ENCODE measurements at places on chromosomes 12 and 14.

- no peak for DNase-seq
These were observed 8.8 kb downstream of the DENND5B start for GRCh38 chr12:31582155-31582554.

GRCh38 chr12:119807380-119807779 lies 69.7 kb downstream of the CIT start:
- DNase-seq, result no peak

GRCh38 chr14:55430024-55430690 lies 10.3 kb downstream of the TBPL2 start:
- DNase-seq, result no peak

- no peak for DNase-seq
These were observed 69.0 kb downstream of the DIO3 start for GRCh38 chr14:101630056-101630965.

GRCh38 chr14:68594737-68595380 lies 198.0 kb downstream of the ZFP36L1 start:
- DNase-seq, result no peak

DNA sequence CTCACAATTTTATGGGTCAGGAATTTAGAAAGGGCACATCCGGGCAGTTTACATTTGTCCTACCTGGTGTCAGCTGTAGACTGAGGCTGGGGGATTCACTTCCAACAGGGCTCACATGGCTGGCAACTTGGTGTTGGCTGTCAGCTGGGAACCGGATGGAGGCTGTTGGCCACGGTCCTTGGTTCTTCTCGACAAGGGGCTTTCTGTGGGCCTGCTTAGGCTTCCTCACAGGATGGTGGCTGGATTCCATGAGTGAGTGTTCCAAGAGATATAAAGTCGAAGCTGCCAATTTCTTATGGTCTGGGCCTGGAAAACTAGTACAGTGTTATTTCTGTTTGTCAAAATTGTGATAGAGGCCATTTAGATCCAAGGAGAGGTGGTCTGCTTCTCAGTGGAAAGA lies 127.9 kb downstream of the PTCSC3 start:
- DNase-seq, result no peak

DNA sequence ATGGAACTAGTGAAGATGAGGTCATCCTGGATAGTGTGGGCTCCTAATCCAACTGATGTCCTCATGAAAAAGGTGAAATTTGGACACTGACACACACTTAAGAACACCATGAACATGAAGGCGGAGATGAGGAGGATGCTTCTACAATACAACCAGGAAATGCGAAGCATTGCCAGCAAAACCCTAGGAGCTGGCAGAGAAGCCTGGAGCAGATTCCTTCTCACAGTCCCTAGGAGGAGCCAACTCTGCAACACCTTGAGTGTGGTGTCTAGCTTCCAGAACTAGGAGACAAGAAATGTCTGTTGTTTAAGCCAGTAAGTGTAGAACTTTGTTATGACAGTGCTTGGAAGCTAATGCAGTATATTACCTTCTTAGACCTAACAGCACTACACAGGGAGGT lies 191.9 kb upstream of the PWP1 start:
- no peak for DNase-seq

- no peak for DNase-seq
These were observed 283 bp downstream of the VIPAS39 start for GRCh38 chr14:77457115-77457521.

Data from WTC11 (cell line).